ENCODE measurements at places on chromosomes 12 and 14.

DNA sequence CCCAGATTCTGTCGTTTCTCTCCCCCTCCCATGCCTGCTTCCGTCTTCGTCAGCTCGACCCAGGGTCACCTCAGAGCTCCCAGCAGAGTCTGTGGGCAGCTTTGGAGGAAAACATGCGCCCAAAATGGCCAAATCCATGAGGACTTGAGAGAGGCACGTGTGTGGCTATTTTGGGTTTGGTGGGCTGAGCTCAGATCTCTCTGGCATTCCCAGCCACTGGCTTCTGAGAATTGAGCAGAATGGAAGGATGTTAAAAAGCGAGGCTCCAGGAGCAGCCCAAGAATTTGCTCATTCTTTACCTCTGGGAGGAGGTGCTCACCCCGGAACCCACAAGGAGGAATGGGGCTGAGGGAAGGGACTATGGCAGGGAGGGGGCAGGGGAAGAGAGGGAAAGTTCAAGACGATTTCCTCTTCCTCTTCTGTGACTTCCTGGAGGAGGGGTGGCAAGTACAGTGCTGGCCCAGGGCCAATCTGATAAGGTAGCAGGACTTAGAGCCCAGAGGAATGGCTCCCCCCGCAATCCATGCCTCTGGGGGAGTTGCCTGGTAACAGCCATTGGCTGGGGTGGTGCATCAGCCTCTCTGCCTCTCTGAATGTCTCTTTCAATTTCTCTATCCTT lies 20.1 kb downstream of the TSPAN9 start:
- peak; percentile 91 for DNase-seq

- no peak for DNase-seq
Measured at GRCh38 chr12:57580466-57580795, 10.6 kb upstream of the PIP4K2C start.

- DNase-seq, result no peak
Measured at GRCh38 chr14:78197051-78197450, 26.9 kb downstream of the NRXN3 start.

DNA sequence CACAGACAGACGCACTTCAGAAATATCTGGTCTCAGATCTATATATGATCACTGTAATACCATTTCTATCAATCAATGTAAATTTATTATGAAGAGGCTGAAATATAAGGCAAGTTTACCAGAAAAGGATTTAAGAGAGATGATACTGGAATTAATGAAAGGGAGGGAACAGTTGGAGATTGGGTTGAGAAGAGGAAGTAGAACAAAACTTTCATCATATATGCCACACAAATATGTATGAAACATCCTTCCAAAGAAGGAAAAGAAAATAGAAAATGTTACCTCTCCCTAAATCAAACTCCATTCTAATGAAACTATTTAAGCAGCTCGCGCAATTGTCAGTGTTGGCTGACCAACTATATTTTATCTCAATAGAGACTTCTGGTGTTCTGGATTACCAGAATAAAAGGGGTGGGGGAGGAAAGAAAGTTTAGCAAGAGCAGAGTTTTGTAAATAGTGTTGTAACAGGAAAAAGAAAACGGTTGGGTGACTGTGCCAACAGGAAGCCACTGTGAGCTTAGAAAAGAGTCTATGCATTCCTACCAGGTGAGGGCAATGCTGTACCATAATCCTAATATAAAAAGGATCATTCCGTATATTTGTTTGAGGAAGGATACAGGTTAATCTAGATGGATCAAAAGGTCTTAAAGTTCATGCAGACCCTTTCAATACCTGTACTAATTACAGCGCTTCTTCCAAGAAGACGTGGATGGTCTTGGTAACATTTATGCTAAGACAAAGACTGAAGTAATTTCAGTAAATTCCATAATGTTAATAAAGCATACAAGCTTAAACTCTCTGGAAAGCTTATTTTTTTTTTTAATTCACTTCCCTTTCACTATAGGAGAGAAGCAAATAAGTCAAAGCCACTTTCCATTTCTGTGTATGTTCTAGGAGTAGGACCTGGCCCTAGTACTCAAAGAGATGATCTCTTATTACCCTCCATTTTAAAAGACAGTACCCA lies 14.5 kb upstream of the LLPH start:
- DNase-seq, result peak; percentile 38

DNA sequence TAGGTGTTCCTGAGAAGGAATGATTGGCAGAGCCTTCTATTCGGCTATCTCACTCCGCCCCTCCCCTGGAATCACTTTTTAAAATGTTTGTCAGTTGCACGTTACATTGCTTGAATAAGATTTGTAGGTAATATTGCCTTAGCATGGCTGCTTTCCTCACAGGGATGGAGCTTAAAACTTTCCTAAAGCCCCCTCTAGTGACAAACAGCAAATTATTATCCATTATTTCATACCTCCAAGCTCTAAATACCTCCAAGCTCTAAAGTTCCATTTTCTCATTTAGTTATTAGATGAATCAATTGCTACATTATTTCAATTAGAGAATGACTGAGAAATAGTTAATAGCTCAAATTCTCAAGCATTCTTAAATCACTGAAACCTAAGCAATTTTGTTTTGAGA lies 5.1 kb upstream of the SPATA7 start:
- DNase-seq, result peak; percentile 11

GRCh38 chr14:75542588-75543091 lies 20.4 kb downstream of the BATF start:
- DNase-seq, result no peak

DNA sequence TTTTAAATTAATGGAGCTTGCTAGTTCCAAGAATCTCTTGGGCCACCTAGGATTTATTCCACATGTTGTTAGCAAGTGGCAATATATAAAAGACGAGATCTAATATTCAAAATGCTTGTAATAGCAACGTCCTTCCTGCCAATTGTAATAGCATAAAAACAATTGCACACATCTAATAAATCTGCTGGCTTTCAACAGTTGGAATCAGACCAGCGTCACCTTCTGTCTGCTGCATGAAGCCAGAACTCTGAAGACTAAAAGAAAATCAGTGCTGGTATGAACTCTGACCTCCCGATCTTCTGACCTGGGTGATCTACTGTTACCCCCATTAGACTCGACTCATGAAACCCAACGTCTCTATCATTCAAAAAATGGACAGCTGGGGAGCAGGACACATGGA lies 100.6 kb downstream of the DIO2 start:
- DNase-seq, result no peak

- no peak for DNase-seq
Measured at GRCh38 chr12:65595016-65595560, 229.2 kb upstream of the HMGA2 start.

GRCh38 chr12:1083889-1084262 lies 92.9 kb downstream of the ERC1 start:
- no peak for DNase-seq

- DNase-seq, result no peak
Measured at GRCh38 chr14:75406856-75407255, 21.0 kb upstream of the JDP2 start.

DNA sequence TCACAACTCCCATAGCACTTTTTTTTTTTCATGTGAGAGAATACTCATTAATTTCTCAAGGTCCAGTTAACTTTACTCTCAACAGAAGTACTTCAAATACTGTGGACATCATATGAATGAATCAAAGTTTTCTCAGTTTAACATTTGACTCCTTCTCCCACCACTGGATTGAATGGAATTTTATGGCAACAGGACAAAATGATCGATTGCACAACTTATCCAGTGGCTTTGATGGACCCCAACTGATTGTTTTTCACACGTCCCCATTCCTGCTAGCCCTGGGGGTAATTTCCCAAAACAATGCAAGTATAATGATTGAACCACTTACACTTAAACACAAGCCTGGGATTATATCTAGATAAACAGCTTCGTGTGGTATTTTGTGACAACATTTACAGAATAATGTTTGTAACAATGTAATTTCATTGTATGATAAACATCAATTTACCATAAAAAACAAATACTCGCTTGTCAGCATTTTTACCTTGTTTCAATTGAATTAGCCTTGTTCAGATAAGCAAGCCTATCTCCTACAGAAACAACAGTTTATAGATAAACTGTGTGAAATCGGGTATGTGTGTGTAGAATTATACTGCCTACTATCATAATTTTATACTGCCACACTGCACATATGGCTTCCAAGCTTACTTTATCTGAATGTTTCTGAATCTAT lies 60.9 kb downstream of the SOX5 start:
- no peak for DNase-seq

- no peak for DNase-seq
Measured at GRCh38 chr12:29082522-29082921, 66.6 kb upstream of the FAR2 start.

All from HTR-8/SVneo (cell line).